KBM-7 (cell line): ENCODE measurements at places on chromosomes 5 and 9.

- no peak for DNase-seq
These were observed 41.9 kb downstream of the NTRK2 start for GRCh38 chr9:84711398-84711777.

DNA sequence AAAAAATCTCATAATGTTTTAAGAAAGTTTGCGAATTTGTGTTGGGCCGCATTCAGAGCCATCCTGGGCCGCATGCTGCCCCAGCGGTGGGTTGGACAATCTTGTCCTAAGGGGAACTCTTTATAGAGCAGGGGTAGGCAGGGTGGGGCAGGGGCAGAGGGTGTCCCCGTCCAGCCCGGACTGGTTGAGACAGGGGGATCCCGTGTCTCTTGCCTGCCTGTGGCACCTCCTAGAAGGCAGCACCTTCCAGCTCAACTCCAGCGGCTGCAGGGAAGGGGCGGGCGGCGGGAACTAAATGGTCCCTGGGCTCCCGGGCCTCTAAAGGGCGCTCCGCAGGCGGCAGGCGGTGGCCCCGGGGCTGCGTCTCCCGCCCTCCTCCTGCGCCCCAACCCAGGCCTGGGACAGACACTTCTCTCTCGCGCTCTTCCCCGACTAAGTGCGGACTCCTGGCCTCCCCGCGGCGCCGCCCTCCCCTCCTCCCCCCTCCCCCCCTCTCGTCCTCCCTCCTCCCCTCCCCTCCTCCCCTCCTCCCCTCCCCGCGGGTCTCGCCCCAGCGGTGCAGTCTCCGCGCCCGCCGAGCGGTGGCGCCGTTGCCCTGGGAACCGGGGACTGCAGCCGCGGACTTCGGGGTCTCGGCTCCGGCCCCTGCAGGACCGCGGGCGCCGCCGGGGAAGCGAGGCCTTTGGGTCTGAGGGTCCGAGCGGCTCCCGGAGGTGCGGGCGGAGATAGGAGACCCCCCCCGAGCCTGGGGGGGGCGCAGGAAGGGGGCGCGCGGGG is 132.6 kb downstream of the MRPL36 start:
- DNase-seq: peak; percentile 14

GRCh38 chr9:22413884-22414283 is 32.7 kb upstream of the DMRTA1 start:
- DNase-seq: no peak

- peak; percentile 61 for DNase-seq
These were observed 151.1 kb downstream of the ARL15 start for GRCh38 chr5:54159153-54159892.

- no peak for DNase-seq
These were observed 136.9 kb upstream of the RFX3 start for GRCh38 chr9:3662671-3663070.

DNA sequence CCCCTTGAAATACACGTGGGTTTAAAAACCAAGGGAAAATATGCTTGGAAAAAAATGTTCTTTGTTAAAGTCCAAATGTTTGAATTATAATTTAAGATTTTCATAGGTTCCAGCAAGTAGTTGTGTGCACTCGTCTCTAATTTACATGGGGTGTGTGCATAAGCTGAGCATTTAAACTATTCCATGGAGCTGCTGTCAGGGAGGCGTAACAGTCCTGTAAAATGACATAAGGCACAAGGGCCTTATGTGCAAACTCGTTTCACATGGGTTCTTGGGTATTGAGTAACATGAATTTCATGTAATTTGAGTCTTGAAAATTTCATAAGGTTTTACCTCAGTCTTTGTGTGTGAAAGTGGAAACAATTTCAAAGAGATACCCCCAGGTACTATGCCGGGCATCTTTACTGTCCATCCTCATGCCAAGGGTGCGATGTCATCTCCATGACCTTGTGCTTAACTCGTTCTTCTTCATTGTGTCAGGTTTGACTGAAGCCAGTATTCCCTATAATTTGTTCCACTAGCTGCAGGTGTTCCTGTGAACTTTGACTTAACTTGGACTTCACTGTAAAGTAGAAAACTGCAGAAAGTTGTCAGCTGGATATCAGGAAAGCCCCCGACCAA is 359.3 kb downstream of the SH3GL2 start:
- no peak for DNase-seq

GRCh38 chr5:33300209-33300742 is 140.5 kb upstream of the TARS1 start:
- peak; percentile 67 for DNase-seq

DNA sequence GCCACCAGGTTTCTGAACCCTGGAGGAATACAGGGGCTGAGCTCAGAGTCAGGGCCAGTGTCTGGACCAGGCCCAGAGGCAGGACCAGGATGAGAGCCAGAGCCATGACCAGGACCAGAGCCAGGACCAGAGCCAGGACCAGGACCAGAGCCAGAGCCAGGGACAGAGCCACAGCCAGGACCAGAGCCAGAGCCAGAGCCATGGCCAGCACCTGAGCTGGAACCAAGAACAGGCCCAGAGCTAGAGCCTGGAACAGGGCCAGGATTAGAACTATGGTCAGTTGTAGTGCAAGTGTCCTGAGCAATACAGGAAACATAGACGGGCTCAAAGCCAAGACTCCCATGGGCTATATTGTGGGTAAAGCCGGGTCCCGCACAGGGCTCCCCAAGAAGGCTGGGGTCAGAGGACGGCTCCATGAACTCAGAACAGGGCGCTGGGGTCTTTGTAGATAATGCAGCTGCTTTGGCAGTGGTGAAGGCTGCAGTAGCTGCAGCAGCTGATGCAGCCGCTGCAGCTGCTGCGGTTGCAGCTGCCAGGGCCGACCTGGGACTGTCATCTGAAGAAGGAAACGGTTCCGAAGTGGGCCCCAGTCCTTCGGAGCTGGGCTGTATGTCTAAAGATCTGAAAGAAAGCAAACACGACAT is 559 bp downstream of the SPAG8 start:
- no peak for DNase-seq

DNA sequence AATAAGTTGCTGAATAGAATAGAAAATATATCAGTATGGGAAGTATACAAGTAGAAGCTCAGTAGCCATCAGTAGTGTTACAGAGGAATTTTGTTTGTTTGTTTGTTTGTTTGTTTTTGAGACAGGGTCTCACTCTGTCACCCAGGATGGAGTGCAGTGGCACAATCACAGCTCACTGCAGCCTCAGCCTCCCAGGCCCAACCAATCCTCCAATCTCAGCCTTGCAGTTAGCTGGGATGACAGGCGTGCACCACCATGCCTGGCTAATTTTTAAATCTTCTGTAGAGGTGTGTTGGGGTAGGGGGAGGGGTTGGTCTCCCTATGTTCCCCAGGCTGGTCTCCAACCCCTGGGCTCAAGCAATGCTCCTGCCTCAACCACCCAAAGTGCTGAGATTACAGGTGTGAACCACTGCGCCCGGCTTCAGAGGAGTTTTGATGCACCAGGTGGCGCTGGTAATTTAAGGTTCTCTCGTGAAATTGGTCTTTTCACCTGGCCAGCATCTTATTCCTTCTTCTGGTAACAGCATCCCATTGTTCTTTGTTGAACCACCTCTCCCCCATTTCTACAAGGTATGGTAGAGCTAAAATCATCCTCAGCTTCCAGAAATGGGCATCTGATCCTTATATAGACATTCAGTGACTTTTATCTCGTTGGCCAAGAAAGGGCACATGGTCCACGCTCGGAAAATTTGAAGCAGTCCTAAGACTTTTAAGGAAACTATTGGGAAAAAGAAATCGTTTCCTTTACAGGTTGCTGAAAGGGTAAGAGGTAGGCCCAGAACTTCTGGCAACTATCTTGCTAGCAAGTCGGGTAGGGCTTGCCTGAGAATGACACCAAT is 157.1 kb downstream of the ARRDC3 start:
- peak; percentile 44 for DNase-seq

DNA sequence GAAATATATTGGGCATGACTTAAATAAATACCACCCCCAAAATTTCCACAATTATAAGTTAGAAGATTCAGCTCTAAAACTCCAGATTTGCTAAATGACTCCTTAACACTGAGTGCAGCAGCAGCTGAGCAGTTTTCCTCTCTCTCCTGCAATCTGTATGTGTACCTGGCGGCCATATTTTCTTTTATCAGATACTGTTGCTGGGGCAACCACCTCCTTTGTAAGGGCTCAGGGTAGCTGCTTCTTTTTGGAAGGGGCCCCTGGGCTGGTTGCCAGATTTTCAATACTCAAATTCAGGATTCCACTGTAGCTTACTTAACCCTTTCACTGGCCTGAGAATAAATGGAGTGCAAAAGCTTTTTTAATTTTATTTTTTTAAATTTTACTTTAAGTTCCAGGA is 197.0 kb downstream of the TAF11L14 start:
- no peak for DNase-seq

- peak; percentile 46 for DNase-seq
These were observed 272.2 kb downstream of the AUH start for GRCh38 chr9:91089405-91090129.

GRCh38 chr9:127916720-127917581 is at the start of gene ST6GALNAC4:
Gene ST6GALNAC4 (minus strand): TSS chr9:127917041. CDS start chr9:127916419, 622 bp downstream.
- peak; percentile 78 for DNase-seq

- DNase-seq: no peak
These were observed 73.3 kb downstream of the ABCA1 start for GRCh38 chr9:104854613-104855012.

DNA sequence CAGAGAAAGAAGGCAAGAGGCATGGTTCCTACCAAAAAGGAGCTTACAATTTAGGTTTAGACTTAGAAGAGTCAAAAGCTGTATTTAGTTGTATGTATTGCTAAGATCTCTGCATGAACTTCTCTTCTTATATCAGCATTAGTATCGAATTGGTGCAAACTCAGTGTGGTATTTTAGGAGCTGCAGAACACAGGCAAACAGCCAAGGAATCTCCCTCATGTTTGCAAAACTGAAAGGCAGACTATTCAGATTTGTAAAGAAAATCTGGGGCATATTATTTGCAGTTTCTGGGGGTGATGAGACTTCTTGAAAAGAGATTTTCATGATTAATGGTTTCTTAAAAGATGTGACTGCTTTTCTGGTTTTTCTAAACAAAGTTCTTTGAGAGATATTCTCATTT is 252.7 kb downstream of the CEMIP2 start:
- no peak for DNase-seq

- DNase-seq: peak; percentile 89
These were observed 238.1 kb downstream of the ROR2 start for GRCh38 chr9:91711755-91712601.

GRCh38 chr9:137168573-137168903 is 1.3 kb downstream of the LRRC26 start:
- DNase-seq: no peak

DNA sequence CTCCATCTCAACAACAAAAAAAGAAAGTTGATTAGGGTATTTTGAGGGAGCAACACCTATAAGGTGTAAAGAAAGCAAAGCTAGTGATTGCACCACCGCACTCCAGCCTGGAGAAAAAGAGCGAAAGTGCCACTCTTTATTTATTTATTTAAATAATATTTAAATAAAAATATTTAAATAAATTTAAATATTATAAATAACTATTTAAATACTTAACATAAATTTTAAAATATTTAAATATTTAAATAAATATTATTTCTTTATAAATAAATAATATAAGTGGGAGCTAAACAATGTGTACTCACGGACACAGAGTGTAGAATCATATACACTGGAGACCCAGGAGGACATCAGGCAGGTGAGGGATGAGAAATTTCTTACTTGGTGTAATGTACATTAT is 64.4 kb upstream of the TRIO start:
- no peak for DNase-seq

DNA sequence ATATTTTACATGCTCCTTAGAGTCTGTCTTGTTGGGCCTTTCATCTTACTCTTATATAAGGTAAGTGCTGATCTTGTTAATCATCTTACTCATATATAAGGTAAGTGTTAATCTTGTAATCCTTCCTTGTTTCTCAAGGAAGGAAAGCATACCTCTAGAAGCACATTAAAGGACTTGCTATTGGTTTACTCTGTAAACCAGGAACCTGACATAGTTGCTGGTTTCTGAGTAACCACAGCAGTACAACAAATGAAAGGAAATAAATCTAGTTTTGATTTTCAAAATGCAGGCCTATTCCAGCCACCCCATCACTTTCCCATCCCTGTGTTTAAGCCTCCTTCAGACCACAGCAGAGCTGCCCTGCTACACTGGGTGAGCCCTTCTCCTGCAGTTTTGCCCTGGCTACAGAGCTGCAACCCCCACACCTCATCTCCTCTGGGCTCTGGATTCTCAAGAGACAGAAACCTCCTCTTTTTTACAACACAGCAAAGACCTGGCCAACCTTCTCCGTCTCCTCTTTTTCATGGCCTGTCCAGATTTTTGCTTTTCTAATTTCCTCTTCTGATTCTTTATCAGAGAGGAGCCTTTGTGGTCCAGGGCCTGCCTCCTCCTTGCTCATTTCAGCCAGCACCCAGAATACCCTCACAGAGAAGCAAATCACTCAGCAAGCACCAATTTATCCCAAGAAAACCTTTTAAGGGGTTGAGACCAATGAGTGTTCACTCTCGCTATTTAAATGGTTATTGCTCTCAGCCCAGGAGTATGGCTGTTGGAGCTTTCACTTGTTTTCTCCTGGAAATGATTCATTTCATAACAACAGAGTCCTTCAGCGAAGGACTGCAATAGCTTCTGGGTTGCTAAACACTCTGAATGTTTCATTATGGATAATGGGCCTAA is 103.2 kb downstream of the FSTL4 start:
- DNase-seq: no peak

DNA sequence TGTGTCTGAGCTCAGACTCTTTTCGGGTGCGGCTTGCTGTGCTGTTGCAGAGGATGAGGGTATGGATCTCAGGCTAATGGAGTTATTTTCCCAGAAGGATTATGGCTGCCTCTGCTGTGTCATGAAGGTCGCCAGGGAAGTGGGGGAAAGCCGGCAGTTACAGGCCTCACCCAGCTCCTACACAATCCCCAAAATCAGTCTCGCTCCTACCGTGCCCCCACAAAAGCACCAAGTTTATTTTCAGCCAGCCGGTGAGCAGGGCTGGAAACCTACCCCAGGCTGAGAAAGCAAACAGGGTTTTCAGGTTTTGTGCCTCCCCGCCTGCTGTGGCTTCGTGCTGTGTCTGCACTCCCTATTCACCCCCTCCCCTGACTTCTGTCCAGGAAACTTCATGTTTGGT is 113.3 kb downstream of the SLC24A2 start:
- DNase-seq: no peak

- peak; percentile 4 for DNase-seq
These were observed 129.2 kb downstream of the MYO10 start for GRCh38 chr5:16806711-16807546.

- no peak for DNase-seq
These were observed 31.3 kb downstream of the TMEM174 start for GRCh38 chr5:73204332-73204731.

- DNase-seq: no peak
These were observed 29.5 kb downstream of the SLC25A46 start for GRCh38 chr5:110768138-110768860.

GRCh38 chr5:139676951-139677735 is 29.0 kb downstream of the CXXC5 start:
- DNase-seq: no peak

DNA sequence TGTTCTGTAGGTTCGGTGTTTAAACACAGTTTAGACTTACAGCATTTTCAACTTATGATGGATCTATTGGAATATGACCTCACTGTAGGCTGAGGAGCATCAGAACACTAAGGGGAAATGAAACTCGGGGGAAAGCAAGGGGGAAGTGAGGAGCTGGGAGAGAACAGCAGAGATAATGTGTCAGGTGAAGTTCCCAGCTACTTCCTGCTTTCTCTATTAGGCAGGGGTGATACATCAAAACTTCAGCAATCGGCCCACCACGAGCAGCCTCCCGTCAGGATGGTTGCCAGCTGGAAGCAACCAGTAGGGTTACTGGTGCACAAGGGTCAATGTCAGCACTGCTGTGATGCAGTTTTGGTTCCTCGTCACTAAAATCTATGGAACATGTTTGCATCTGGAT is 34.3 kb downstream of the FAT2 start:
- no peak for DNase-seq
